NCI-H1105 (cell line): ENCODE measurements at places on chromosomes 3 and 15.

DNA sequence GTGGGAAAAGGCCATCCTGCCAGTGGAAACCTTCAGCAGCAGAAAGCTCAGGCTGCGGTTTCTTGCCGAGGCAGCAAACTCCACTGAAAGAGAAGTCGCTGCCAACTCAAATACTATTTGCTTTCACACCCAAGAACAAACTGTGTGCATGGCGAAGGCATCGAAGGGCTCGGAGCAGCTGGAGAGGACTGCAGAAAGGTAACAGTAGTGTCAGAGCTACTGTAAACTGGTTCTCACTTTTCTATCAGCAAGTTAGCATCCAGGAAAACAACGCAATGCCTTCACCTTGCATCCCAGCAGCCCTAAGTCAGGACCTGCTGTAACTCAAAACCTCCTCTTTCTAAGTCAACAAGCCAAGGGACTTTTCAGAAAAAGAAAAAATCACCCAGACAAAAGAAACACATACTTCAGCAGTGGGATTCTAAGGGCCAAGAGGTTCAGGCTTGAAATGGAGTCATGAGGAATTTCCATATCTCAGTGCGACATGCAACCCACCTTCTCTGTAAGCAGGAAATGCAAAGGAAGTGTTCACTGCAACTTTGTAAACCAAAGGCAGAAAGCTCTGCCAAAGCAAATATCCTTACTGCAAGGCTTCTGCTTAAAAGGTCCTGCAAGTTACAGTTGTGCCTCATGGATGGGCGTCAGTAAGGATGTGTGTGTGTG is 193.5 kb downstream of the FOXP1 start:
- DNase-seq: peak; percentile 43

GRCh38 chr3:184346480-184347190 is 9.2 kb downstream of the FAM131A start:
- DNase-seq: no peak

GRCh38 chr3:133089906-133090485 is 51.8 kb downstream of the TMEM108 start:
- DNase-seq: no peak

GRCh38 chr3:190132371-190132770 is 11.7 kb upstream of the P3H2 start:
- no peak for DNase-seq

DNA sequence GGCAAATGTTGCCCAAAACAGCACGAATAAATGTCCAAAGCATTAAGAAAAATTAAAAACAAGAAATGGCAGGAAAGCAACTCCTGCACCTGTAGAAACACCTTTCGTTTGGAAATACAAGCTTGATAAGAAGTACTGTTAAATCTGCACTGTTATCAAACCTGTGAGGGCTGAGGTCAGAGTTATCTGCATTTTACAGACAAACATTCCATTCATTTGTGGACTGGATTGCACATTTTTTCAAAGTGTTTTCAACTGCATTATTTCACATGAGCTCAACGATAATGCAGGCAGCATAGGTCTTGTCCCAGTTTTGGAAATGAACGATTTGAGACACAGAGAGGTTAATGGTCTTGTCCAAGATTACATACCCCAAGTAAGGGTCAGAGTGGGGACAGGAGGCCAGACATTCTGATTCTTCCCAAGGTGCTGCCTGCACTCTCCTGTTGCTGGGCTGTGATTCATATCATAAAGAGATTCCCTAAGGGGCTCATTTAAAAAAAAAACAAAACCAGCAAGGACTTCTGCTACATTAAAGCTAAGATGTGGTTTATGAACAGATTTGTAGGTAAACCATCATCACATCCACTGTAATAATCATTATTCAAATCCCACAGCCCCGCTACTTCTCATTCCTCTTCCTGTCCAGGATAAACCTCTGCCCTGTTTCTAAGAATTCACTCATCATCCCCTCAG is 13.0 kb downstream of the GUCA1C start:
- DNase-seq: no peak

DNA sequence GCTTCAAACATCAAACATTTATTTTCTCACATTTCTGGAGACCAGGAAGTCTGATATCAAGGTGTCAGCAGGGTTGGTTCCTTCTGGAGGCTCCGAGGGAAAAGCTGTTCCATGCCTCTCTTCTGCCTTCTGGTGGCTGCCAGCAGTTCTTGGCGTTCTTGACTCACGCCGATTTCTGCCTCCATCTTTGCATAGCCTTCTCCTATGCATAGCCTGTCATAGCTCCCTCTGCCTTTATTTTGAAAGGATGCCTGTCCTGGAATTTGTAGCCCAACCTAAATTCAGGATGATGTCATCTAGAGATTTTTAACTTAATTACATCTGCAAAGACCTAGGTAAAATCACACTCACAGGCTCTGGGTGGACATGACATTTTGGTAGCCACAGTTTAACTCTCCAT is 70.4 kb downstream of the RGMA start:
- no peak for DNase-seq

DNA sequence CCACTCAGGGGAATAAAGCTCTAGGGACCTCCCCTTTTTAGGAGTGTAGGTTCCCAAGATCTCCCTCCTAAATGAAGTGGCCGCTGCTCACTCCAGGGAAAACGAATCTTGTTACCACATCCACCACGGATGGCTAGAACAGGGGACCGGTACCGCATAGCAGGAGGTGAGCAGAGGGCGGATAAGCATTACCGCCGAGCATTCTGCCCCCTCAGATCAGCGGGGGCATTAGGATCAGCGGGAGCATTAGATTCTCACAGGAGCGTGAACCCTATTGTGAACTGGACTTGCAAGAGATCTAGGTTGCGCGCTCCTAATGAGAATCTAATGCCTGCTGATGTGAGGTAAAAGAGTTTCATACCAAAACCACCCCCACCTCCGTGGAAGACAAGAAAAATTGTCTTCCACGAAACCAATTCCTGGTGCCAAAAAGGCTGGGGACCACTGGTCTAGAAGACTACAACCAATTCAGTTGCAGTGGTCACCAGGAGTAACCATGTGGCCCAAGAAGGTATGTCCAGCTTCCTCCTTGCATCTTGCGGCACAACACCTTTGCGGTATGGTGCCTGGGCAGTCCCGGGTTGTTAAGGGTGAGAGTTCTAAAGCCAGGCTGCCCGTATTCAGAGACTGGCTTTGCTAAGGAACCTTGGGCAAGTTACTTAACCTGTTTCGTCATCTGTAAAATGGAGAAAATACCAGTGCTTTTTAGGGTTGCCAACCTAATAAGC is 1.1 kb upstream of the SS18L2 start:
- no peak for DNase-seq

DNA sequence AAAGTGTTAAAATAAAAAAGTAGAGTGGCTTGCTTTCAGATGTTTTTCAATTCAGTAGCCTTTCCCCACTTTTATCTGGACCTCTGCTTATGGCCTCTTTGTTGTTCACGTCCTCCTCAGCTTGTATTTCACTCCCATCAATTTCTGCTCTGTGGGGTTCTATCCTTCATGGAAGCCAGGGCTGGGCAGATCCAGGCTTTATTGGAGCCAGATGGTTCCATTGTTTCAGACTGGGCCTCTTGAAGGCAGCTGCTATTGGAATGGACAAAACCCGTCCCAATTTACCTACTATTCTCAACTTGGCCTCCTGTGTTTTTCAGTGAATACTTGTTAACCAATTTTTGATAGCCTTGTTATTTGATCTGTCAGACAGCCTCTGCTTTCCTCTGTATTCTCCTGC is 10.9 kb upstream of the AADACL2 start:
- no peak for DNase-seq

- no peak for DNase-seq
Measured at GRCh38 chr15:40877694-40878093, 3.7 kb upstream of the RHOV start.

DNA sequence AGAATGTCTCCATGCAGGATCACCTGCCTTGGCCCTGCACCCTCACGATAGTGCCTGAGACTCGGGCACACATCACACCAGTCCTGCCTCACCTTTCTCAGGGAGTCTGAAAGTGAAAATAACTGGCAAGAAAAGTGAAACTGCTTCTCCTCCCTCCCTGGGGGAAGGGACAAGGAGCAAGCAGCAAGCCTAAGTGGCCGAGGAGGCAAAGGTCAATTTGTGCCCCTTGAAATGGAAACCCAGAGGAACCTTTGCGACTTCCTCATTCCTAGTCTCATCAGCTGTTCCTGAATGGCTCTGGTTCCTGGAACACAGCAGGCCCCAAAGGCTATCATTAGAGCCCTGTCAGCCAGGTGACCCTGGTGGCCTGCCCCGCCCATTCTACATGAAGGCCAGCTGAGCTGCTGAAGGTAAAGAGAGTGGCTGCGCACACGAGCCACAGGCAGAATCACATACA is 28.0 kb upstream of the SLCO2A1 start:
- DNase-seq: no peak

GRCh38 chr15:38024293-38025091 is 90.1 kb downstream of the TMCO5A start:
- no peak for DNase-seq

GRCh38 chr3:52109611-52110301 is 44.5 kb downstream of the POC1A start:
- DNase-seq: no peak

- no peak for DNase-seq
Measured at GRCh38 chr3:7015683-7016440, 154.9 kb downstream of the GRM7 start.

- DNase-seq: no peak
Measured at GRCh38 chr15:63041402-63041973, 1.1 kb upstream of the TPM1 start.

GRCh38 chr3:26091626-26092025 is 301.7 kb downstream of the OXSM start:
- no peak for DNase-seq

DNA sequence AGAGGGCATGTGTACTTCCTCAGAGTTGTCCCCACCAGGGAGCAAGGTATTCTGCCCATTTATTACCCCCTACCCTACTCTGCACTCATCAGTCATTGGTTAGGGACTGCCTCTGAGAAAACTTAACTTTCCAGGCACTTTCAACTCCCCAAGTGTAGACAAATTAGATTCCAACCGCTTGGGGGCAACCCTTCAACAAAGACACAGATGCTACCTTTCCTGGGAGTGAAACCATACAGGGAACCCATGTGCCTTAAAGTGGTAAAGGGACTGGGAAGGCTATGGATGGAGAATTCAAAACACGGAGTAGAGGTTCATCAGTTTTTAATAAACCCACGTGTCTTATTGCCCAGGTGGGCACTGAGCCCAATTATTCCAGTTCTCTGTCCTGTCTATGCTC is 19.4 kb upstream of the UBE2E2 start:
- DNase-seq: no peak

GRCh38 chr3:44584646-44585501 is at the start of gene ZNF660:
ZNF660 (plus strand) TSS chr3:44584964; CDS start chr3:44594194, 9,230 bp downstream.
- DNase-seq: peak; percentile 74

DNA sequence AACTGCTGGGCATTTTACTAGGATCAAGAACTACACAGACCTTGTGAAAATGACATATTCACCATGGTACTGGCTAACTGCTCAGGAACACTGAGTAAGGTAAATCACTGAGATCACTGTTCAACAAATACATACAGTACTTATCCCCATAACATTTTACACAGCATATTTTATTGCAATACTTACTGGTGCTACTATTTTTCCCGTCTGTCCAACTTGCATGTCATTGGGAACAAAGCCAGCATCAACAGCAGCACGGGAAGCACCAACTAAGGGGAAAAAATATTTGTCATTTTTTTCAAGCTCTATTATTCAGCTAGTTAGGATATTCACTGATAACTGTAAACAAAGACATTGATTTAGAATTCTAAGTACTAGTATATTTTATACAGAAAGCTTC is 37.0 kb downstream of the ETFA start:
- DNase-seq: no peak

- no peak for DNase-seq
Measured at GRCh38 chr3:38036906-38037305, 2.1 kb upstream of the DLEC1 start.

- no peak for DNase-seq
Measured at GRCh38 chr15:42908538-42908937, 12.0 kb downstream of the TTBK2 start.

DNA sequence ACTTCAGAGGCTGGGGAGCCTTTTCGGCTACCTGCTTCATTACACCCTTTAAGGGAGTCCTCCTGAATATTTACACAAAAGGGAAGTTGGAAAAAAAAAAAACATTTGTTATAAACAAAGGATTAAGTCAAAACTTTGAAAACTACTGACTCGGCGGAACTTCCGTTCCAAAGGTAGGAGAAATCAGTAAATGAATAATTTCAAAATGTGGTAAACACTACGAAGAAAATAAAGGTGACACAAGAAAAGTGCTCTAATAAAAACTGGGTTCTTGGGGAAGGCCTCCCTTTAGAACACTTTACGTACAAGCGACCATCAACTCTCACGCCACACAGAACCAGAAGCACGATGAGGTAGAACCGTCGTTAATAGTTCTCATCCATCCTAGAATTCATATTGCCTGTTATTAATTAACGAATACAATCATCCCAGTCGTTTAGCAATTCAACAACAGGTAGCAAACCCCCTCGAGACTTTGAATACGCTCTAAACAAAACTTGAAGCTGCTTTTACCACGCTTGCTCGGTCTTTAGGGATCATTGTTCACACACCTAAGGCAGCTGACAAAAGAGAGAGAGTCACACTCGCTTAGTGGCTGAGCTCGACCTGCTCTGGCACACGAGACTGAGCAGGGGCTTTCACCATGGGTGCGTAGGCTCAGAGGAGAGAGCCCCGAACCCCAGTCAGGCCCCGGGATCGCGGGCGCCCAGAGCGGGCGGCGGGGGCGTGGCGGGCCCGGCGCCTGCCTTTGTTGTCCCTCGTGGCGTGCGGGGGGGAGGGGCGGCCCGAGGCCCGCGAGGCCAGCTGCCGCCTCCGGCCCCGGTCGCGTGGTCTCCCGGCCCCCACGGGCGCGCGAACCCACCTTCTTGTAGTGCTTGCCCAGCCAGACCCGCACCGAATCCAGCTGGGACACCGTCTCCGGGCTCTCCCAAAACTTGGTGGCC is 680 bp downstream of the SMARCC1 start:
- no peak for DNase-seq

DNA sequence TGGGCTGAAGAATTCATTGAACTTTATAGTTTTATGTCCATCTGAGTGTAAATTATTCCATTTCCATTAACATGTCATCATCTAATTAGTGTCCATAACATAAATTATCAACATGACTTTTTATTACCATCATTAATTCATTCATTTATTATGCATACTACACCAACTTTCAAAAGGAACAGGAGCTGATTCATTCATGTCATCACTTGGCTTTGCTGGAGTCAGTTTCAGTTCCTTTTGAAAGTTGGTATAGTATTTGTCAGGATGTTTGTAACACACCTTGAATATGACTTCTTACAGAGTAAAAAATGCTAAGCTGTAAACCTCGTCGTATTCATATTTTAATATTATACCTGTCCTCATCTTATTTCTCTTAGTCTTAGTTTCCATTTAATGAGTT is 298.0 kb upstream of the RBMS3 start:
- DNase-seq: no peak

DNA sequence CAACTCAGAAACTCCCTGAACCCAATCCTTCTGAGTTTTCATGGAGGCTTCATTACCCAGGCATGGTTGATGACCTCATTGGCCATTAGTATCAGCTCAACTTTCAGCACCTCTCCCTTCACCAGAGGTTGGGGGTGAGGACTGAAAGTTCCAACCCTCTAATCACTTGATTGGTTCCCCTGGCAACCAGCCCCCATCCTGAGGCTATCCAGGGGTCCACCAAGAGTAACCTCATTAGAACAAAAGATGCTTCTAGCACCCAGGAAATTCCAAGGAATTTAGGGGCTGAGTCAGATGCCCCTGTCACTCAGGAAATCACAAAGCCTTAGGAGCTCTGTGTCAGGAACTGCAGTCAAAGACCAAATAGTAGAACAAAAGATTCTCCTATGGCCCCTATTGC is 43.8 kb downstream of the ADAMTSL3 start:
- no peak for DNase-seq
